ENCODE measurements at places on chromosomes 2 and 18.

- DNase-seq, result no peak
Observed at GRCh38 chr2:26556309-26557243, 78.7 kb upstream of the OTOF start.

- no peak for DNase-seq
Observed at GRCh38 chr2:10678225-10678624, 11.6 kb downstream of the NOL10 start.

DNA sequence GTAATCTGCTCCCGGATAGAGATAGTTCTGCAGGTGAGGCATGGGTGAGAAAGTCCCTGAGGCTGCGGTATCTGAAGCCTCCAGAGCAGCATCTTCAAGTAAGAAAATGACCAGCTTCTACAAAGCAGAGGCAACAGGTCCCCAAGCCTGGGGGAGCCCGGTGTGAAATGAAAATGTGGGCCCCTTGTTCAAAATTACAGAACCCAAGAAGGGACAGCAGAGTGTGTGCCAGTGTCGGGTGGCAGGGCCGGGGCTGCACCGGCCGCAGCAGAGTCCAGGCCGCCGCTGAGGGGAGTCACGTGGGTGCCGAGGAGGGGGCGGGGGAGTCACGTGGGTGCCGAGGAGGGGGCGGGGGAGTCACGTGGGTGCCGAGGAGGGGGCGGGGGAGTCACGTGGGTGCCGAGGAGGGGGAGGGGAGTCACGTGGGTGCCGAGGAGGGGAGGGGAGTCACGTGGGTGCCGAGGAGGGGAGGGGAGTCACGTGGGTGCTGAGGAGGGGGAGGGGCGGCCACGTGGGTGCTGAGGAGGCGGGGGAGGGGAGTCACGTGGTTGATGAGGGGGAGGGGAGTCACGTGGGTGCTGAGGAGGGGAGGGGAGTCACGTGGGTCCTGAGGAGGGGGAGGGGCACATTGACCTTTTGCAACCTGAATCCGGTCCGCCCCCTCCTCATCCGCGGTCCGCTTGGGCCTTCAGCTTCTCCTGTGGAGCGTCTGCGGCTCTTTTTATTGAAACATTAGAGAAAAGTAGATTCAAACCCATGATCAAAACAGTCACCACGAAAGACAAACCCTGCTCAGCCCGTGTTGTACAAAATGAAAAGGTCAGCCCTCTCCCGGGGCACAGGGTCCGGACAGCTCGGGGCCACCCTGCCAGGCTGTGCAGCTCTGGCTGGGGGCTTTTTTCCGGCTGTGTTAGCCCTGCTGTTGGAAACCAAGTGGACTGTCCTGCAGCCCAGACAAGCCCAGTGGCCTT lies 10.4 kb downstream of the COLEC11 start:
- DNase-seq, result no peak

DNA sequence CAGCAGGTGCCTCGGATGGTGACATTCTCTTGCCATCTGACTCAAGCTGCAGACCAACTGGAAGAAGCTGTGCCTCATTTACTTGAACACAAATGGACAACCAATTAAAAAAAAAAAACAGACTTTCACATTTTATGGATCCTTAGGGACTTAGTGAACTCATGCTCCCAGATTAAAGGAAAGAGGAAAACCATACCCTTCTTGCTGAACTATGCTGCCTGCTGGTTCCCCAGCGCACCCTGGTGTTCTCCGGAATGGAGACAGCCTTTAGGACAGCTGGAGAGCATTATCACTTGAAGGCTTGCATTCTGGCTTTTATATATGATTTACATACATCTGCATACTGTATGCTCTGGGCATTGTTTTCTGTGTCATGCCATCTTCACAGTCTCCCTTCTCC lies 370.7 kb downstream of the SLC4A3 start:
- DNase-seq, result no peak

- no peak for DNase-seq
Observed at GRCh38 chr2:1976112-1976511, 231.8 kb upstream of the PXDN start.

GRCh38 chr2:81234711-81235110 lies 930.2 kb upstream of the LRRTM1 start:
- no peak for DNase-seq

Measured in cortex of kidney (tissue), 1 donor.